HCEC 1CT (cell line): ENCODE measurements at places on chromosomes 16 and 17.

DNA sequence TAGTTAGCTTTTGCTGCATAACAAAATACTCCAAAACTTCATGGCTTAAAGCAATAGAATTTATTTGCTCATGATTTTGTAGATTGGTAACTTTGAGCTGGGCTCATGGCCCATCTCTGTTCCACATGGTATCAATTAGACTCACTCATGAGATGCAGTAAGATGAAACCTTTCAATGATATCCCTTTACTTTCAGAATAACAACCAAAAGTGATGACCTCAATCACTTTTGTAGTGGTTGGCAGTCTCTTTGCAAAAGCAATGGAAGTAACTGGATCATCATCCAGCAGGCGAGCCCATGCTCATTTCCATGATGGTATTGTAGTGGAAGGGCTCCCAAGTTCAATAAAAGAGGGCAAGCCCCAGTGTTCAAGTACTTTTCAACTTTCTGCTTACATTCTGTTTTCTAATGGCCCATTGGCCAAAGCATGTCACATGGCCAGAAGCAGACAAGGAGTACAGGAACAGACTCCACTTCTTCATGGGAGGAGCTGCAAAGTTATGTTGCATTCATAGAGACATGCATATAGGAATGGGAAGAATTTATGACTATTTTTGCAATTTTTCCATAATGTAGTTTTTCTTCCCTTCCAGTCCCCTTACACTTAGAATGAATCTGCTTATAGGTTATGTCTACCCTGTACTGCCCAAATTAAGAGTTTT, 41.7 kb downstream of the EFCAB5 start:
- no peak for DNase-seq

DNA sequence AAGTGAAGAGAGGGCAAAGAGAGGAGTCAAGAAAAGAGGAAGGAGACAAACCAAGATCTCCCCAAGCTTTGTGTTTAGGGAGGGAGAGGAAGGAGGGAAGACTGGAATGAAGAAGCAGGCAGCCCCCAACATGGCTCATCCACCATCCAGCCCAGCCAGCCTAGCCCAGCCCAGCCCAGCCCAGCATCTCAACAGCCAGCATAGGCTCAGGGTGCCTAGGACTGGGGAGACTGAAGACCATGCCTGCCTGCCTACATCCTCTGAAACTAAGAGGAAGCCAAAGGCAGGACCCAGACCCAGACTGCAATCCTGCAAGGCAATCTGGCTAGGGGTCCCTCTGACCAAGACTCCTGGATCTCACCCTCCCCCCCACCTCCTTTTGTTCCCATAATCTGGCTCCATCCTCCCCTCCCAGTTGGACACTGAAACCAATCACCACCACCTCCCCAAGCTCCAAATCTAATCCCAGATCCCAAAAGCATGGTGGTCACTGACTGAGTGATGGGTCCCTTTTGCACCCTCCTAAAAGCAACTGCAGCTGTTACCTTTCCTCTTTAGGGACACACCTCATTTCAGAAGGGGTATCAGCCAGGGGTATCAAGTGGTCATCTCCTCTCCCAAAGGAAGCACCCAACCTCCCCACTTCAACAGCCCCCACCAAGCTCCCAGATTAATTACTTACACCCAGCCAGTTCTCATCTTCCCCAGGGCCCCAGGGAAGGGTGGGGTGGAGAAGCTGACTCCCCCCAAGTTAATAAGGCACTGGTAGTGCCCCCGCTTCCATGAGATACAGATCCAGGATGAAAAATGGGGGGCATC, 1.2 kb downstream of the HDAC5 start:
- DNase-seq: no peak

- DNase-seq: no peak
These were observed 115.3 kb downstream of the SNX29 start for GRCh38 chr16:12091569-12092543.

DNA sequence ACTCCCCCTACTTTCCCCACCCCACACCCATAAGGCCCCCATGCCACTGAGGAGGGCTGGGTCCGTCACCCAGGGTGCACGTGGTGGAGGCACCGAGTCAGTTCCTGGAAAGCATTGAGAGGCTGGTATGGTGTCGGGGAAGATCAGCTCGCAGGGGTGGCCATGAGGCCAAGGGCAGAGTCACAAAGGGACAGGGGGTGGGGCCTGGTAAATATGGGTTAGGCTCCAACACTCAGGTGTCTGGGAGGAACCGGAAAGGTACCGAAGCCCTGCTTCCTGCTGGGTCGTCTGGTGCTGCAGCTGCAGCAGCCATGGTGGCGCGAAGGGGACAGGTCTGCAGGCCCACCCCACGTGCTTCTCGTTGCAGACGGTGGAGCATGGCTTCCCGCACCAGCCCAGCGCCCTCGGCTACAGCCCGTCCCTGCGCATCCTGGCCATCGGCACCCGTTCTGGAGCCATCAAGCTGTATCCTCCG, 30.2 kb downstream of the LLGL2 start:
- DNase-seq: no peak

DNA sequence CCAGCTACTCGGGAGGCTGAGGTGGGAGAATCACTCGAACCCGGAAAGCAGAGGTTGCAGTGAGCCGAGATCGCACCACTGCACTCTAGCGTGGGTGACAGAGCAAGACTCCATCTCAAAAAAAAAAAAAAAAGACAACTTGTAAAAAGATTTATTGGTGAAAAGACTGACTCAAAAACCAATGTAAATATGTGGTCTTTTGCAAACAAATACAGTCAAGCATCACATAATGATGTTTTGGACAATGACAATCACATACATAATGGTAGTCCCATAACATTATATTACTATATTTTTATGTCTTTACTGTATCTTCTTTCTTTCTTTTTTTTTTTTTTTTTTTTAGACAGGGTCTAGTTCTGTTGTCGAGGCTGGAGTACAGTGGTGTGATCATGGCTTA, 8.3 kb downstream of the CRLF3 start:
- no peak for DNase-seq

DNA sequence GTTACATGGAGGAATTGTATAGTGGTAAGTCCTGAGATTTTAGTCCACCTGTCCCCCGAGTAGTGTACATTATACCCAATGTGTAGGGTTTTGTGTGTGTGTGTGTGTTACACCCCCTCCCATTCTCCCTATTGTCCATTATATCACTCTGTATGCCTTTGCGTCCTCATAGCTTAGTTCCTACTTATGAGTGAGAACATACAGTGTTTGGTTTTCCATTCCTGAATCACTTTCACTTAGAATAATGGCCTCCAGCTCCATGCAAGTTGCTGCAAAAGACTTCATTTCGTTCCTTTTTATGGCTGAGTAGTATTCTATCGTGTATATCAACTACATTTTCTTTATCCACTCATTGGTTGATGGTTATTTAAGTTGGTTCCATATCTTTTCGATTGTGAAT, 635 bp upstream of the FA2H start:
- no peak for DNase-seq

DNA sequence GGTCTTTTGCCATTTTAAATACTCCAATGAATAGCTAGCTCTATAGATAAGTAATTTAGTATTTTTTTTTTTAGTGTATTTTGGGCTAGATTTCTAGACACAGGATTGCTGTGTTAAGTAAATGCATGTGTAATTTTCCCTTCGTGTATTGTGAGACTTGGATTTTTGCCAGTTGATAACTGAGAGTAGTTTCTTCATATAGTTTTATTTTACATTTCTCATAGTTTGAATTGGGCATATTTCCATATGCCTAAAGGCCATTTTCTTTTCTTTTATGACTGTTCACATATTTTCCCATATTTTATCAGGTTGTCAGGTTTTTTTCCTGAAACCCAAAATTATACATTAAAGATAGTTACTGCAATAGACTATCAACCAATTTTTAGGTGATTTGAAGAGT, 59.4 kb downstream of the BPTF start:
- no peak for DNase-seq

GRCh38 chr17:81018044-81018802, 16.7 kb upstream of the BAIAP2 start:
- peak; percentile 54 for DNase-seq

GRCh38 chr17:78324391-78325075, 35.3 kb downstream of the SOCS3 start:
- DNase-seq: peak; percentile 70

DNA sequence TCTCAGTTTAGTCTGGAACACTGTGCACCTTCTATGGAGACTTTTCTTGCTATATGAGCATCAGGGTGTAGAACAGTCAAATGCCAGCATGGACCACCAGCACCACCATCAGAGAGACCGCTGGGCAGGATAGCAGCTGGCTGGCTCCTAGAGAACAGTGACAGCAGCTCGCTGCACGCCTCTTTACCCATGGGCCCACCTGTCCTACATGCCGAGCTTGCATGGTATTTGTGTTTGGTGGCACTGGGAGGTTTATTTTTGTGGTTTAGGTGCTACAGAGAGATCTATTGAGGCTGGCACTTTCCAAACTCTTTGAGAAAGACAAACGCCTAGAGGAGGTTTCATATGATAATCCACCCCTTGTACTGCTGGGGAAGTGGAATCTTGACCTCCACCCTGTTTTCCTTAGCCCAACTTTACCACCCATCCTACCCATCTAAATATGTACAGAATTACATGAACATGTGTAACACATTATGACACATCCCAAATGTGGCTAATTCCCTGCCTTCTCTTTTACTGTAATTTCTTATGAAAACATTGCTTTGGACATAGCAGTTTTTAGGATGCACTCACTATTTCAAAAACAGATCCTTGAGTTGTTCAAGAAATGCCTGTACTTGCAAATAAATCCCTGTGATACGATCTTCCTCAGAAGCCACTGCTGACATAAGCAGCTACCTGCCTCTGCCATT, 46.3 kb downstream of the COG7 start:
- no peak for DNase-seq

GRCh38 chr16:23796941-23797340, 38.8 kb upstream of the PRKCB start:
- DNase-seq: no peak

DNA sequence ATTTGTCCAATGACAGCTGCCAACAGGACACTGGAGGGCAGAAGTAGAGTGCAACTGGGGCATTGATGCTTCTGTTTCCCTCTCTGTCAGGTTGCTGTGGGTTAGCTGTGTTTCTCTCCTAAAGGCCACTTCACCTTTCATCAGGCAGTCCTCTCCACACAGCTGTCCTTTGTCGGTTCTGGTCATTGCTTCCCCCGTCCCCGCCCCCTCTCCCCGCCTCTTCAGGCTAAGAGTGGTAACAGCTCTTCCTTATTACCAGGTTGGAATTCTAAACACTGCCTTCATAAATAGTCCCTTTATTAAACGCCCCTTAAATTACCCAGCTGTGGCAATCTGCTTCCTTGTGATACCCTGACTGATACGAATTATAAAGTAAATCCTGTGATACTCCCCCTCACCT, 31.8 kb upstream of the NSRP1 start:
- no peak for DNase-seq

GRCh38 chr17:48484850-48485249, 46.0 kb downstream of the HOXB1 start:
- peak; percentile 78 for DNase-seq

GRCh38 chr16:10858203-10858602, 18.8 kb upstream of the CIITA start:
- no peak for DNase-seq

DNA sequence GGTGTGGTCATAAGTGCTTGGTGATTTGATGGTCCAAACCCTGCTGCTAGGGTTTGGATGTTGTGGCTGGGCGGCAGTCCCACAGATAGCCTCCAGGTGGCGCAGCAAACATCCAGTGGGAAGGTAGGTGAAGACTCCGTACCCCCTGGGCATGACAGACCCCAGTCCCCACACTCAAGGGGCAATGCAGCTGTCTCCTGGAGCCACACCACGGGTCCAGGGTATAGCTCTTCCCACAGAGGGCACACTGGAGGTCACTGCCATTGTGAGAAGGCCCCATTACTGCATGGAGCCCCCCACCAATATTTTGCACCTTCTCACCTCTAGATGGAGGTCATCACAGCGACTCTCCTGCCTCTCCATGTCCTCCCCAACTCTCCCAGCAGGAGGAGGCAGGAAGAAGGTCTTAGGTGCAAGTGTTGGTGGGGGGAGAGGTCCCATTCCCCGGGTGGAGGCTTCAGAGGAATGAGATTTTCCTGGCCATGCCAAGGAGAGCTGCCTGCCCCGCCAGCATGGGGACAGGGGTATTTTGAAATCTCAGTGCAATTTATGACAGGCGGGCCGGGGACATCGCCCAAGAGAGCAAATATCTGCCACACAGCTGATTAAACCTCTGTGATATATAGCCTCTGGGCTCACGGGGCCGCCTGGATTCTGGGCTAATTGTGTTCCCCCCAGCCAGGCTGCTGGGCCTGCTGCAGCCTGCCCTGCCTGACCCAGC, 17.1 kb upstream of the C17orf113 start:
- DNase-seq: no peak

DNA sequence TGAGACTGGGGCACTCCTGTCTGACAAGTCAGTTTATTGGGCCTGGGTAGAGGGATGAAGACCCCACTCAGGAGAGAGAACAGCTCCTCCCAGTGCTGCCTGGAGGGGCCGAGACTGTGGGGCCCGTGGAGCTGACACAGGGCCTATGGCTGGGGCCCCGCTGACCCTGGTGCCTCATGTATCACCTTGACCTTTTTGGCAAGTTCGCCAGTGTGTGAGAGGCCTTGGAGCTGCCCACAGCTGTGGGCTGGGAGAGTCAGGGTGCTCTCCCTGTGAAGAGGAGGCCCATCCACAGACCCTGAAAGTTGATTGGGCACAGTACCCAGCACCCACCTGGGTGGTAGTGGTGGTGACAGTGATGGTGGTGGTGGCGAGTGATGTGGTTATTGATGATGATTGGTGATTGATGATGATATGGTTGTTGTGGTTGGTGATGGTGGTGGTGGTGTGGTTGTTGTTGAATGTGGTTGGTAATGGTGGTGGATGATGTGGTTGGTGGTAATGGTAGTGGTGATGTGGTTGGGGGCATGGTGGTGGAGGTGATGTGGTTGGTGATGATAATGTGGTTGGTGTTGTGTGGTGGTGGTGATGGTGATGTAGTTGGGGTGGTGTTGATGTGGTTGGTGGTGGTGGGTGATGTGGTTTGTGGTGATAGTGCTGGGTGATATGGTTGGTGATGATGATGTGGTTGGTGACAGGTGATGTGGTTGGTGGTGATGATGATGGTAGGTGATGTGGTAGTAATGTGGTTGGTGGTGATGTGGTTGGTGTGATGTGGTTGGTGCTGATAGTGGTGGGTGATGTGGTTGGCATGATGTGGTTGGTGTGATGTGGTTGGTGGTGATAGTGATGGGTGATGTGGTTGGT, 29.1 kb downstream of the BAHCC1 start:
- DNase-seq: no peak

GRCh38 chr17:59786213-59786535, 78.7 kb downstream of the VMP1 start:
- DNase-seq: no peak

GRCh38 chr17:82345151-82345976, 11.8 kb upstream of the SECTM1 start:
- DNase-seq: no peak
